ENCODE measurements at places on chromosomes 3 and 15.

- DNase-seq, result no peak
These were observed 5.0 kb upstream of the RAMAC start for GRCh38 chr15:82980981-82981380.

- DNase-seq, result no peak
These were observed 264.3 kb upstream of the ZPLD1 start for GRCh38 chr3:102170545-102170944.

GRCh38 chr3:32278714-32279113, 40.2 kb downstream of the CMTM8 start:
- no peak for DNase-seq

- DNase-seq, result no peak
These were observed 107.7 kb downstream of the IGF2BP2 start for GRCh38 chr3:185717121-185717520.

GRCh38 chr15:83848315-83849050, 194.6 kb downstream of the ADAMTSL3 start:
- peak; percentile 82 for DNase-seq

GRCh38 chr3:43709022-43709421, 18.3 kb downstream of the ABHD5 start:
- DNase-seq, result no peak

GRCh38 chr15:62020576-62021160, 39.6 kb downstream of the VPS13C start:
- DNase-seq, result no peak

DNA sequence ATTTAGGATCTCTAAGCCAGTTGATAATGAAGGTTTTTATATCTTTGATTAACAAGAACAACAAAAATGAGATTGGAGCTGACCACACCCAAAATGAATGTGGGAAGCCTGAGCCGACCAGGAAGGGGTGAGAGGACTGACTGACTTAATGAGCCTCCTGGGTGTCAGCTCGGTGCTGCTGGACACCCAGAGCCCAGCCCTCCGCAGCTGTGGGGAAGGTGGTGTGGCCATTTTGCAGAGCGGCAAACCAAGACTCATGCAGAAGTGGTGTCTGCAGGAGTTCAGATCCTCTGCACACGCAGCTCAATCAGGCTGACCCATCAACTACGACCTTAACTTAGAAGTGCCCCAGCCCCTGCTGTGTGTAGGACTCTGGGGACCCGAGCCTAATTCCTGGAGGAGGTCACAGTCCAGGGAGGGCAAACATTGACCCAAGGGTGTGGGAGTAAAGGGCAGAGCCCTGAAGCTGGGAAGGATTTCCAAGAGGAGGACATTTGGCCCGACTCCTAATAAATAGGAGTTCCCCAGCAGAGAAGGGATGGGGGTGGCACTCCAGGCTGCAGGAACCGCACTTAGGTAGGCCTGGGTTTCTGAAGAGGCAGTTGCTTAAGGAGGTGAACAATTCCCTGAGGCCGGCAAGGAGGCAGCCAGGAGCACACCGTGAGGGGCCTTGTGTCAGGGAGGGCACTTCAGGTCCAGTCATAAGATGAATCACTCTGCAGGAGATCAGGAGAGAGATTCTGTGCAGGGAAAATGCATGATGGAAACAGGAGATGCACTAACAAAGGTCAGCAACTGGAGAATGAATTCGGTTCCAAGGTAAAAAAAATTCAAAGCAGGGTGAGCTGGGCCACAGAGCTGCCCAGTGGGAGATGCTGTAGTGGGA, 197.1 kb upstream of the TPM1 start:
- DNase-seq, result no peak

DNA sequence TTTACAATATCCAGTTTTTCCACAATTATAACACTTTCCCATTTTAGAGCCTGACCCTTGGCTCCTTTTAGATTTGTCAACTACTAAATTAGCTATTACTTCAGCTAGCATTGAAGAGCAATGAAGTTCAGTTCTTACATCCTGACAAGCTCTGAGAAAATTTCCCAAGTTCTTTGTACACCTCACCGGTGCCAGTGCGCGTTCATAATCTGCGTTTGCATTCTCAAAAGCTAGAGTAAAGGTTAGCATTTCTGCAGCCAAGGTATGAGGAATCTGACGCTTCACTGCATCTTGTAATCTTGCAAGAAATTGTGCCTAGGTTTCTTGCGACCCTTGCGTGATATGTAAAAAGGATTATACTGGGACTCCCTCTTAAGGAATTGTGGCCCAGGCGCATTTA, 25.2 kb upstream of the XCR1 start:
- no peak for DNase-seq

- no peak for DNase-seq
These were observed 12.2 kb downstream of the EIF4E3 start for GRCh38 chr3:71713041-71713440.

DNA sequence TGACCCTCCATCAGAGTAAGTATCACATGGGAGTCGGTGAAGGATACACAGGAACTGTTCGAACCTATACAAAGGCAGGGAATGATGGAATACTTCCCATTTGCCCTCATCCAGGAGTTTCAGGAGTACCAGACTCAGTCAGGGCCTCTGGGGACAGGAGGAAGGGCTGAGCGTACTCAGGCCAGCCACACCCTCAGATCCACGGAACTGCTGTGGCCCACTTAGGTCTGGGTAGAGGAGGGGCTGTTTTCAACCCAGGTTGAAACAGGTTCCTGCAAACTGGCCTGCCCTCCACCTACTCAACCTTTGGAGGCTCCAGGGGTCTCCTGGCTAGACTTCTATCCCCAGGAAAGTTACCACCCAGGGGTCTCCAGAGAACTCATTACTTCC, 6.7 kb upstream of the IGDCC3 start:
- DNase-seq, result no peak

DNA sequence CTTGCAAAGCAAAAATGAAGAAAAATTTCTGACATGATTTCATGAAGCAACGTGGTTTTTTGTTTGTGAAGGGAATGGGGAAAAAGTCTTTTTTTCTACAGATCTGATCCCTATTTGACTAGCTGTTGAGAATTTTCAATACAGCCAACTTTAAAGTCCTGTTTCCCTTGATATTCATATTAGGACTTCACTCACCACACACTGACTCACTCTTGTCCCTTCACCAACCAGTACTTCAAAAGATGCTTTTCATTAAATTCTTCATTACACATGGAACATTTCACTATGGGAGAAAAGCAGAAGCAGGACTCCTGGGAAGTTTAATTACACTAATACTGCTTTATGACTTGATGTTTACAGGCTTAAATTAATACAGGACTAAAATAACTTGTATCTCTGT, 16.6 kb downstream of the TRANK1 start:
- no peak for DNase-seq

DNA sequence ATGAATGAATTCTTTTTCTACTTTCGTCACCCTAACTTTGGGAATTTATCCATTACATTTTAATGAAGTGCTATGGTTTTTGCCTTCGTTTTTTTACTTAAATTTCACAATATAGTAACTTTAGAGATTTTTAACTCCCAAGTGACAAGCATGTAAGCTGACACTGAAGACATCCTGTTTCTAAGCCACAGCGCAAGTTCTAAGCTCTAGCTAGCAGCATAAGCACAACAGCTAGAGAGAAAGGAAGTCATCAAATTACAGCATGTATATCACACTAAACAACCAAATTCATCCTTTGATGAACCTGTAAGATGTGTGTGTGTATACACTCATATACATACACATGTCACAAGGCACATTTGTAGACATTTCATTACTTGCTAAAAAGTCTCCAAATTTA, 119.3 kb downstream of the P3H2 start:
- DNase-seq, result no peak

DNA sequence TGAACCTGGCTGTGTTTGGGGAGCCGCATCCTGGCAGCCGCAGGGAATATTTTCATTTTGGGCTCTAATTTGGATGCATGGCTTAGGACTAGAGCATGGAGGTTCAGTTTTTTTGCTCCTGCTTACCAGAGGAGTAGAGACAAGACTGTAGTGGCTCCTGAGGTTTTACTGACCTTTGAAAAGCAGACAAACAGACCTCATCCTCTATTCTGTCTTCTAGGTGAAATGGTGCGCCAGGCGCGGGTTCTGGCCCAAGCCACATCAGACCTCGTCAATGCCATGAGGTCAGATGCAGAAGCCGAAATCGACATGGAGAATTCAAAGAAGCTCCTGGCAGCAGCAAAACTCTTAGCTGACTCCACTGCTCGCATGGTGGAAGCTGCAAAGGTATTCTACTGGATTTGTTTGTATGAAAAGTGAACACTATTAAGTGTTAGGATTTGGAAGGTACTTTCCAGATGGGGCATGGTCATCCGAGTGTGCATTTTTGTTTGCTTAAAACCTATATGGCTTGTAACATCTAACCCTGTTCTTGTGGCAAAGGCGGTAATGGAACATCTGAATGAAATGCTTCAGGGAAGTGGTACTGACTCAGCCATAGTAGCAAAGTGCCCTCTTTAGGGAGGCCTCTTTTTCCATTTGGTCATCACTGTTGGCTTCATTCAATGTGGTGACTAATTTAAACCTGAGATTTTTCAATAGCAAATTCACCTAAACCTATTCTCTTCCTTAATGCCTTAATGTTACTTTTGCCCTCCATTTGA, 330.7 kb upstream of the TPM1 start:
- DNase-seq, result no peak

DNA sequence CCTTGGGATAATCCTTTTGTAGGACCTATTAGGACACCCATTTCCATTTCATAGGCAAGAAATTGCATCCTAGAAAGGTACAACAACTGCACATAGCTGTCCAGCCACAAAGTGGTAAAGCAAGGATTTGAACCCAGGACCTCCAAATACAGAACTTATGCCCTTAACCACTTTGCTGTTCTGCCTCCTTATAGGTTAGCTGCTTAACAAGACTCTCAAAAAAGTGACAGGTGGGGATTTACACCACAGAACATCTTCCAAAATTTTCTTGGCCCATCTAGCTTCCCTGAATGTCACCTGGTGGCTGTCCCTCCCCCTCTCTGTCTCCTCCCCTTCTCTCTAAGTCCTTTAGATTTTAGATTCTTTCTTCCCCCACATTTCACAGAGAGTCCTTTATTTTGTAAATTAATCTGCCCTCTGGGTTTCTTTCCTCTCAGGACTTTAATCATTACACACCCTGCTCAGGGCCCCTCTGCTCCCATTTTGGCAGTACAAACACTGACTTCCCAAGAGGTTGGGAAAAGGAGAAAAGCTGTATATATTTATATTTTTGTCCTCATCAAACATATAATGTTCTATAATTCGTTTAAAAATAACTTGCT, 120.6 kb downstream of the CPNE4 start:
- DNase-seq, result no peak

DNA sequence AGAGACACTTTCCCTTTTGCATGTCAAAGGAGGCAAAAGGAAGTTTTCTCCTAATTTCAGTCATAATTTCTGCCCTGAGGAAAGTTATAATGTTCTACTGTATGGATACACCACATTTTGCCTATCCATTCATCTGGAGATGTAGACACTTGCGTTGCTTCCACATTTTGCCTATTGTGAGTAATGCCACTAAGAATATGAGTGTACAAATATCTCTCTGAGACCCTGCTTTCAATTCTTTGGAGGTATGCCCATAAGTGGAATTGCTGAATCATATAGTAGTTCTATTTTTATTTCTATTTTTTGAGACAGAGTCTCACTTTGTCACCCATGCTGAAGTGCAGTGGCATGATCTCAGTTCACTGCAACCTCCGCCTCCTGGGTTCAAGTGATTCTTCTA, 3.6 kb upstream of the CD276 start:
- DNase-seq, result no peak

GRCh38 chr3:158572766-158573060, 1.7 kb downstream of the MLF1 start:
- no peak for DNase-seq

- DNase-seq, result no peak
These were observed 7.9 kb upstream of the RPLP1 start for GRCh38 chr15:69444686-69445085.

- DNase-seq, result no peak
These were observed 19.4 kb downstream of the BCL2L10 start for GRCh38 chr15:52093167-52093538.

GRCh38 chr3:155431856-155432570, 138.5 kb upstream of the STRIT1 start:
- DNase-seq, result no peak

- DNase-seq, result peak; percentile 26
These were observed 928.8 kb upstream of the ALCAM start for GRCh38 chr3:104437891-104438290.

GRCh38 chr3:172717493-172718088, 6.7 kb upstream of the NCEH1 start:
- no peak for DNase-seq
